CD8-positive, alpha-beta memory T cell (primary cell): ENCODE measurements at places on chromosomes 3 and 15. TPM values are rescaled to one million over a fixed set of nuclear protein-coding genes. Genes with fewer than 3 reads are reported as not detected.
A peak's percentile ranks its signal among the peaks of the same experiment; 100 is the strongest.

GRCh38 chr3:188979669-188980310, 192.0 kb upstream of the TPRG1 start:
- H3K36me3 ChIP-seq: no peaks in the 10 kb centered on the region
- H3K27ac ChIP-seq: no peak overlapping the region
- H3K4me1 ChIP-seq: peaks cover under 1% of the 10 kb centered on the region
- no peak for DNase-seq

DNA sequence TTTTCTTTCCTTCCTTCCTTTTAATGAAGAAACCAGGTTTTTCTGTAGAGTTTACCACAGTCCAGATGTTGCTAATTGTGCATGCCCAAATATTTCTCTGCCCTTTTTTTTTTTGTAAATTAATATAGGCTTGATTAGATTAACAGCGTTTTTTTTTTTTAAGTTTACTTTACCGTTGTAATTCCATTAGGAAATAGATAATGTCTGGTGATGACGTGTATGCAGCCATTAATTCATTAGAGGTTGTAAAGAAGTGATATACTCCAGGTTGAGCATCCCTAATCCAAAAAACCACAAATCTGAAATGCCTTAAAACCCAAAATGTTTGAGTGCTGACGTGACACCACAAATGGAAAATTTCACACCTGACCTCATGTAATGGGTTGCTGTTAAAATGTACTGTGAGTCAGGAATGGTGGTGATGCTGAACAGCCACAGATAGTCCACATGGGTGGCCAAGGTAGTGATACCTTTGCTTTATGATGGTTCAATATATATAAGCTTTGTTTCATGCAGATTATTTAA, 43.2 kb downstream of the KNL1 start:
- H3K4me1 ChIP-seq: no peaks in the 10 kb centered on the region
- H3K27ac ChIP-seq: no peak overlapping the region
- H3K4me3 ChIP-seq: no peak overlapping the region
- no peaks in the 10 kb centered on the region for H3K27me3 ChIP-seq
- DNase-seq: no peak

- no peaks in the 10 kb centered on the region for H3K36me3 ChIP-seq
- peaks cover 6% of the 10 kb centered on the region for H3K27me3 ChIP-seq
- no peaks in the 10 kb centered on the region for H3K4me1 ChIP-seq
- no peak overlapping the region for H3K27ac ChIP-seq
- H3K4me3 ChIP-seq: no peak overlapping the region
Measured at GRCh38 chr3:173395412-173396181, 1.9 kb upstream of the NLGN1 start.

DNA sequence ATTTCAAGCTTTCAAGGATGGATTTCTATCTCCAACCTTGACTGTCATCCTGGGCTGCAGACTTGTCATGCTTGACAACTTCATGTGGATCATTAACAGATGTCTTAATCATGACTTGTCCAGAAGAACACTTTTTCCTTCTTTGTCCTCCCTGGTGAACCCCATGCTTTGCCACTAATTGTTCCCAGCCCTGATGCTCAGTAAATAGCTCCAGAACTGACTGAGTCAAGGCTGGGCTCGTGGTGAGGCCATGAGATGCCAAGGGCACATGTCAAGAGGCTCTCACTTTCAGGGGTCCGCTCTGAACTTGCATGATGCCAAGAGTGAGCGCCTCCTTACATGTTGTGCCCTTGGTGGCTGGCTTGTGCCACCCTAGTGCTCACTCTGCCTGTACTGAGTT, 48.9 kb upstream of the KY start:
- no peaks in the 10 kb centered on the region for H3K27me3 ChIP-seq
- no peaks in the 10 kb centered on the region for H3K4me1 ChIP-seq
- no peaks in the 10 kb centered on the region for H3K36me3 ChIP-seq
- no peak for DNase-seq
- H3K4me3 ChIP-seq: no peak overlapping the region

The EIF4G1 gene
- total RNA-seq: 693 TPM

The ITGB5 gene
- total RNA-seq: 3.3 TPM

The GBE1 gene
- total RNA-seq: 22.9 TPM

DNA sequence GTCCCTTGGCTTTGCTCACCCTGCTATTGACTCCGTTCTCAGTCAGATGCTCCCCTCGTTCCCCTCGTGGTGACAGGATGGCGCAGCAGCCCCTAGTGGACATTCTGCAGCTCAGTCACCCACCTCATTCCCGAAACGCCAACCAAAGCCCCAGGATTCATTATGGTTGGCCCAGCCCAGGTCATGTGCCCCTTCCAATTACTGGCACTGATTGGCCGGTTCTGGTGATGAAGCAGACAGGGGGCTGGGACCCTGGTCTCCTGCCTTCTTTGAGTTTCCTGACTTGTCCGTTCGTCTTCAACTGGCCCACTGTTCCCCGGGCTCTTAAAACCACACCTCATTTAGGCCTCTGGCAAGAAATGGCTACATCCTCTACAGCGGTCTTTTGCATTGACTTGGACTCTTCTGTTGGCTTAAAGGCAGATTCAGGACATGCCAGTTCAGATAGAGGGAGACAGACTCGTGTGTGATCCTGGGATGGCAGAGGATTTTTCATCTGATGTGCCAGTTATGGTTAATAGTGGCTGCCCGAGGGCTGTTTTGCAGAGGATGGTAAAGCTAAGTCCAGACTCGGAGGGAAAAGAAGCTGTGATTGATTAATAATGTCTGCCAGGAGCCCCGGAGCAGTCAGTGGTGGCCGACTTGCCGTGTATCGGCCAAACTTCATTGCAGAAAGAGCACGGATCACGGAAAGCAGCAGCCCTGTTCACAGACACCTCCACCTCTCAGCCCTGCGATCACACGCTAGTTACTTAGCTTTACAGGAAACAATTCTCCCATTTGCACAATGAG, 37.8 kb downstream of the LSM3 start:
- H3K27ac ChIP-seq: peak overlapping the region; percentile 29
- no peaks in the 10 kb centered on the region for H3K27me3 ChIP-seq
- no peaks in the 10 kb centered on the region for H3K4me1 ChIP-seq
- H3K4me3 ChIP-seq: peak overlapping the region; percentile 62
